ENCODE measurements at places on chromosomes 6 and 20.

GRCh38 chr6:33147807-33148666 is 44.2 kb downstream of the COL11A2 start:
- no peak for DNase-seq

DNA sequence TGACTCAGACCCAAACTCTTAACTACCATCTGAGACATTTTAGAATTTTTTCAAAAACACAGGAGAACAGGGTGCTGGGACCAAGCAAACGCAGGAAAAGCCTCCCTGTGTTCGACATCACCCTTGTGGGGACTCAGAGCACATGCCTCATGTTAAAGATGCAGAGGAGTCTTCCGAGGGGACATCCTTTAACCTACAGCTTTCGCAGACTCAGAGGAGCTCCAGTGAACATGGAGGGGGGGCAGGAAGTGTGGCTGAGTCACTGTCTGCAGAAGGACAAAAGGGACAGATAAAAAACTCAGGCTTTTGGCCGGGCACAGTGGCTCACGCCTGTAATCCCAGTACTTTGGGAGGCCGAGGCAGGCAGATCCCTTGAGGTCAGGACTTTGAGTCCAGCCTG is 15.1 kb downstream of the BMP7 start:
- DNase-seq = no peak

GRCh38 chr20:62054451-62054953 is 11.2 kb downstream of the TAF4 start:
- DNase-seq = no peak

GRCh38 chr6:135884136-135884535 is 32.6 kb downstream of the PDE7B start:
- DNase-seq = no peak
